GM13977 (cell line): ENCODE measurements at places on chromosomes 3 and 15.

DNA sequence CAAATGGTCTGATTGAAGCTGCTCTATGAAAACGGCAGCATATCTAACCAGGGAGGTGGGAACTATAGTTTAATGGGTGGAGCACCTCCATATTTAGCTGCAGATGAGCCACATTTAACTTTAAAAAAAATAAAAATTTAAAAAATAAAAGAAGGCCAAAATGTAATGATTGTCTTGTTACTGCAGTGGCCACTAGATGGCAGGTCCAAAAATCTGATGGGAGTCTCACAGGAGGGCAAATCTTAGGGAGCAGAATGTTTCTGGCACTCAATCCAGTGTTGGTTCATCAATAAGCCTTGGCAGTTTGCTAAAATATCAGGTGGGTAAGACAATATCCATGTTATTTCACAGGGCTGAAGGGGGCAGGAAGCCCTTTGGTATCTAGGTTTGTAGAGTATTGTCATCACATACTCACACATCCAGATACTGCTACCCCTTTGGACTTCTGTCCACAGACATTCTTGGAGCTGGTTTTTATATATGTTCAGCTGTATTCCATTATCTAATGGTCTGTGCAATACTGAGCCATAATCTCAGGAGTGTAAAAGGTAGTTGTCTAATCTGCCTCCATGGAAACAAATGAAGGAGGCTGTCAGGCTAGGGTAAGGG is 233.3 kb downstream of the TIGIT start:
- peak; percentile 3 for DNase-seq

GRCh38 chr15:98694161-98694560 is 45.8 kb downstream of the IGF1R start:
- no peak for DNase-seq

DNA sequence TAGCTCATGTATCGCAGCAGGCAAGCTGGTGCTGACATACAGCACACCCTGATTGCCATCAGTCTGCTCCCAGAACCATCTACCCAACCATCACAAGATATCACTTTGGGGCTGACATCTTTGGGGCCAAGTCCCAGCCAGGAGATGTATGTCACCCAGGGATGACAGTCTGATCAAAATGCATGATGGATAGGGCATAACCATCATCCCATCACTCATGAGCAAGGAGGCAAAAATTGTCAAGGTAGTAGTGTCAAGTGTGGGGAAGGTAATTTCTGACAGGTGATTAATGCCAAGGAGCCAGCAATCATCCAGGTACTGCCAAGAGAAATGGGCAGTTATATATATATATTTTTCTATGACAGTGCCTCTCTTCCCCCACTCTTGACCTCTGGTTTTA is 277.4 kb downstream of the WDR72 start:
- no peak for DNase-seq

DNA sequence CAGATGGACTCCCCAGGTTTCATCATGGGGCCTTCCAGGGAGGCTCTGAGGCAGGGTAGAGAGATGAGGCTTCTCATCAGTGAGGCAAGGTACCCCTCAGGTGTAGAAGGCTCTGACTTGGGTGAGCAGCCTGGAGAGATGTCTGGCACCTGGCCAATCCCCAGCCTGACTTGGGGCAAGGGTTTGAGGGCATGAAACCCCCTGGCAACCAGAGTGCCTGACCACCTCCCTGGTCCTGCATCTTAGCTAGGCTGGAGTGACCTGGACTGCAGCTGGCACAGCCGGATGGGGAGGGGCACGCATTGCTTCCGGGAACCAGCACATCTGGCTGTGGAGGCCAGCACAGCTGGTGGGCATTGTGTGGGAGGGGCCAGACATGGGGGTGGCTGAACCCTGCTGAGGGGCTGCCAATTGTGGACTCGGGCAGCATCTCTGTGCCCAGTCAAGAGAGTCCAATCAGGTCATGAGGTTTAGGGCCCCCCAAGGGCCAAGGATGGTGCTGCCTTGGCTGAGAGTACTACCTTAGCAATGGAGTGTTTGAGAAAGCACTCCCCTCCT is 1.9 kb downstream of the ZBTB47 start:
- DNase-seq: peak; percentile 52

DNA sequence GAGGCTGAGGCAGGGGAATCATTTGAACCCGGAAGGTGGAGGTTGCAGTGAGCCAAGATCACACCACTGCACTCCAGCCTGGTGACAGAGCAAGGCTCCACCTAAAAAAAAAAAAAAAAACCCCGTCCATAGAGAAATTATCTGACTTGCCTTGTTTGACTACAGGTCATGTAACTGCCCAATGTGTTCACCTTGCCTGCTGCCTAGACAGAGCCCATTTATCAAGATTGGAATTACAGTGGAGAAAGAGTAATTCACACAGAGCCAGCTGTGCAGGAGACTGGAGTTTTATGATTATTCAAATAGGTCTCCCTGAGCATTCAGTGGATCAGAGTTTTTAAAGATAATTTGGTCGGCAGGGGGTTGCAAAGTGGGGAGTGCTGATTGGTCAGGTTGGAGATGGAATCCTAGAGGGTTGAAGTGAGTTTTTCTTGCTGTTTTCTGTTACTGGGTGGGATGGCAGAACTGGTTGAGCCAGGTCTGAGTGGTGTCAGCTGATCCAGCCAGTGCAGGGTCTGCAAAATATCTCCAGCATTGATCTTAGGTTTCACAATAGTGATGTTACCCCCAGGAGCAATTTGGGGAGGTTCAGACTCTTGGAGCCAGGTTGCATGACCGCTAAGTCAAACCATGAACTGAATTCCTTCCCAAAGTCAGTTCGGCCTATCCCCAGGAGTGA is 40.8 kb upstream of the ACP3 start:
- no peak for DNase-seq

GRCh38 chr3:89098964-89099585 is 8.3 kb upstream of the EPHA3 start:
- peak; percentile 23 for DNase-seq

- no peak for DNase-seq
Measured at GRCh38 chr3:45976191-45977091, 19.2 kb downstream of the FYCO1 start.

DNA sequence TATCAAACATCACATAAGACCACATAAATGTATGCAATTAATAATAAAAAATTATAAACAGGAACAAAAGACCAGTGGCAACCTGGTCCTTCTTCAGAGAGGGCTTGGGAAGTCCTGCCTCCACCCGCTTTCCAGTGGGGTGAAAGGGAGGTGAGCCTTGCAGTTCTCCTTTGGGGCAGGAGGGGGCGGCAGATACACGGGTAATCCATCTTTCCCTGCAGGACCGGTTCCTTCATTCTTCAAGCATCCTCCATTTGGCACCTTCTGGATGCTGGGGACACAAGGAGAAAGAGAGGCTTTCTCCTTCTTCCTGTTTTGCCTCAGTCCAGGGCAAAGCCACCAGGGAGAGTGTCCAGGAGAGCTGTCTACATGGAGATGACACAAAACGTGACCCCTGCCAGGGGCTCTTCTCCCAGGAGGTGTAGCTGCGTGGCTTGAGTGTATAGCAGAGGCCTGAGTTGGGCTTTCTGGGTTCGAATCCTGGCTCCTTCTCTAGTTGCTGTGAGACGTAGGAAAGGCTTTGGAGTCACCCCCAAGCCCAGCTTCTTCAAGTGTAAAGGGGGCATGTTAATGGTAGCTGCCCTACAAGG is 23.2 kb downstream of the RPLP1 start:
- peak; percentile 72 for DNase-seq

DNA sequence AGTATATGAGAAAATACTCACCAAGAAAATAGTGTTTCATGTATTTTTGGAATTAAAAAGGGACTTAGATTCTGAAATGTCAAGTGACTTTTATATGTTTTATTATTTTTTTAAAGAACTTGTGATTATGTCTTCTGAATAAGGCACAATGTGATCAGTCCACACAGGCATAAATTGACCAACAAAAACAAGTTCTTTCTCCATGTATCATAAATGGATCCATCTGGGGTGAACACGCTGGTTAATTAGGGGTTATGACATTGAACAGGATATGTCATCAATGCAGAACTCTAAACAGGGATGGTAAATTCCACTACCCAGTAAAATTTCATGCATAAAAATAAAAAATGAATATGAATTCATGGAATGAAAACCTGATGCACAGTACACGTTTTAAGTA is 31.3 kb upstream of the PIK3CA start:
- no peak for DNase-seq

GRCh38 chr15:76953913-76954312 is 22.4 kb downstream of the RCN2 start:
- DNase-seq: no peak

- no peak for DNase-seq
Measured at GRCh38 chr15:69088300-69088965, 72.0 kb upstream of the GLCE start.

DNA sequence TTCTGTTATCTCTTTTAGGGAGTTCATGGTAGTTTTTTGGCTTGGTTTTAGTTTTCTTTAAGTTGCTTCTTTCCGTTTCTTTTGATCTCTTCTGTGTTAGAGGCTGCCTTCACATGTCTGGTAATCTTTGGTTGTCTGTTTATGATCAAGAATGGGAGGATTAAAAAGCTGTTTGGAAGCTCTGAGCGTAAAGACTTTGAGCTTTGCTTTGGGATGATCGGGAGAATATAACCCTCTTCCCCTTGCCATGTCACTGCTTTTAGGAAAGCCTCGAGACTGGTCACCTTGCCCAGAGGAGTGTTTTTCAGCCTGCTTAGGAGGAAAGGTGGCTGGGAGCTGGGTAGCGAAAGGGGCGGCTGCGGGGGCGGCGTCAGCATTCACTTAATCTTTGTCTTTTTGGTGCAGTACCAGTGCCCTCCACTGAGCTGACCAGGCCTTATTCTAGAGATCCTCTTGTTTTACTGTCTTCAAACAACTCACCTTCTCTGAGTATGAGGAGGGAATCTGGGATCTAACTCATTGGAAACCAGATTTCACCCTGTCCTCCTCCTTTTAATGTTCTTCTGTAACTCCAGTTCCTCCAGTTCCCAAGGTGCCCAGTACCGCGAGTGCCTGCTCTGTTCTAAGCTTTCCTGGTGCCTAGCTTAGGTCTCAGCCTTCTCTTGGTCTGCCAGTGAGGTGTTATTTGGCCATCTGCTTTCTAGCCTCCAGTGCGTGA is 15.5 kb downstream of the TATDN2 start:
- no peak for DNase-seq

DNA sequence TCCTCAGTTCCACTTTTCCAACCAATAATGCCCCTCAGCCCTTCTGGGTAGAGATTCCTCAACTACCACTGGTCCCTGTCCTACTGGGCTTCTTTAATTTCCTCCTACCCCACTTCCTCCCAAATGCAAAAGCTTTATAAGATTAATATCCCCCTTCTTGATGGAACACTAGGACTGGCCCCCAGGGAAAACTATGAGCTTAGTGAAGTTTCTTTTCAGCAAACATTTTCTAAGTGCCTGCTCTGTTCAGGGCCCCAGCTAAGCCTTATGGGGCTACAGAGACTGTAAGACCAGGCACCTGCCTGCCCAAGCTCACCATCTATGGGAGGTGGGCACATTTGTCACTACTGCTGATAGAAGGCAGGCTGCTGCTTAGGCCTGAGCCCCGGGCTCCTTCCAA is 79.4 kb downstream of the RPLP1 start:
- DNase-seq: no peak

GRCh38 chr3:125353659-125354058 is 21.5 kb downstream of the ZNF148 start:
- DNase-seq: no peak

DNA sequence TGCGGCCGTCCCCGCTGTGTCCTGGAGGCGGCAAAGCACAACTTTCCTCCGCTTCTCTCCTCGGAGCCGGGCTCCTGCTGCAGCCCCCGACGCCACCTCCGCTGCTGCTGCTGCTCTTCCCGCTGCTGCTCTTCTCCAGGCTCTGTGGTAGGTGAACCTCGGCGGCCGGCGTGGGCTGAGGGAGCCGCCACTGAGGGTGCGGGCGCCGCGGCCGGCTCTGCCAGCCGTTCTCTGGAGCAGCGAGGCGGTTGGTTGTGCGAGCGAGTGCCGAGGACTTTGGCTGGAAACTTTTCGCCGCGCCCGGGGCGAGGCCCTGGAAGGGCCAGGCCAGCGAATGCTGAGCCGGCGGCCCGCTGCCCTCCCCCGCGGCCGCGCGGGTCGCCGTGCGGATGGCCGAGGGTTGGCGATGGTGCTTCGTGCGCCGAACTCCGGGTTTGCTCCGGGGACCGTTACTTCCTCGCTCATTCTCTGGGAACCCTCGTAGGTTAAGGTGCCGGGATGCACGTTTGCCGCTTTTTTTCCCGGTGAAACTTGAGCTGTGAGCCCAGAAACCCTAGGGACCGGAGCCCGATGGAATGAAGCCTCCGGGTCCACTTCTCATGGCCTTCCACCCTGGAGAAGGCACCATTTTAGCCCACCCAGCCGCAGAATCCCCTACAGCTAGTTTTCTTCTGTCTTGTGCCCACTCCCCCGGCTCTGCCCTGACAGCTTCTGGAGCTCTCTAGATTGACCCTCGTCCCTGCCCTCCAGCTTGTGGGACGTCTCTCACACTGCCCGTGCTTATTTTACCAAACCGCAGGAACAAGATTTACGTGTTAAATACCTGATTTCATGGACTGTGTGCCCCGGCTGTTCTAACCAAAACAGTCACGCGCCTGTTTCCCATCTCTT is 660 bp downstream of the NECTIN3 start:
- DNase-seq: no peak

DNA sequence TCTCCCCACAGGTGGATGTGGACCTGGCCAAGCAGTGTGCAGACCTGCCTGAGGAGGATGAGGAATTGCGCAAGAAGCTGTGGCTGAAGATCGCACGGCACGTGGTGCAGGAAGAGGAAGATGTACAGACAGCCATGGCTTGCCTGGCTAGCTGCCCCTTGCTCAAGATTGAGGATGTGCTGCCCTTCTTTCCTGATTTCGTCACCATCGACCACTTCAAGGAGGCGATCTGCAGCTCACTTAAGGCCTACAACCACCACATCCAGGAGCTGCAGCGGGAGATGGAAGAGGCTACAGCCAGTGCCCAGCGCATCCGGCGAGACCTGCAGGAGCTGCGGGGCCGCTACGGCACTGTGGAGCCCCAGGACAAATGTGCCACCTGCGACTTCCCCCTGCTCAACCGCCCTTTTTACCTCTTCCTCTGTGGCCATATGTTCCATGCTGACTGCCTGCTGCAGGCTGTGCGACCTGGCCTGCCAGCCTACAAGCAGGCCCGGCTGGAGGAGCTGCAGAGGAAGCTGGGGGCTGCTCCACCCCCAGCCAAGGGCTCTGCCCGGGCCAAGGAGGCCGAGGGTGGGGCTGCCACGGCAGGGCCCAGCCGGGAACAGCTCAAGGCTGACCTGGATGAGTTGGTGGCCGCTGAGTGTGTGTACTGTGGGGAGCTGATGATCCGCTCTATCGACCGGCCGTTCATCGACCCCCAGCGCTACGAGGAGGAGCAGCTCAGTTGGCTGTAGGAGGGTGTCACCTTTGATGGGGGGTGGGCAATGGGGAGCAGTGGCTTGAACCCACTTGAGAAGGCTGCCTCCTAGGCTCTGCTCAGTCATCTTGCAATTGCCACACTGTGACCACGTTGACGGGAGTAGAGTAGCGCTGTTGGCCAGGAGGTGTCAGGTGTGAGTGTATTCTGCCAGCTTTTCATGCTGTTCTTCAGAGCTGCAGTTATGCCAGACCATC is 8.6 kb downstream of the VPS18 start:
- no peak for DNase-seq

- peak; percentile 5 for DNase-seq
Measured at GRCh38 chr3:137761099-137761562, 3.0 kb upstream of the SOX14 start.
